Fibroblast of lung (primary cell): ENCODE measurements at places on chromosomes 12 and 14. TPM values are rescaled to one million over a fixed set of nuclear protein-coding genes. Genes with fewer than 3 reads are reported as not detected.

The IL22 gene
- total RNA-seq, result not detected in 2 replicates

The KCNC2 gene
- not detected in 2 replicates for total RNA-seq

The WSCD2 gene
- under 0.01 TPM in 1 of 2 replicates, not detected in the other for total RNA-seq

The SLCO1A2 gene
- not detected in 2 replicates for total RNA-seq

The MAP1LC3B2 gene
- 0.51 and 1.2 TPM in 2 replicates for total RNA-seq

The NCKAP5L gene
- total RNA-seq, result 11.6 and 14.2 TPM in 2 replicates

The CLEC6A gene
- total RNA-seq, result not detected in 2 replicates

The FGF6 gene
- not detected in 2 replicates for total RNA-seq

The SLC5A8 gene
- not detected in 2 replicates for total RNA-seq

The PACS2 gene
- total RNA-seq, result 36.2 and 52.5 TPM in 2 replicates

The KERA gene
- total RNA-seq, result not detected in 2 replicates
